ENCODE measurements at places on chromosomes 11 and 22.
A peak's percentile ranks its signal among the peaks of the same experiment; 100 is the strongest.

GRCh38 chr22:21591695-21592094 is 24.2 kb downstream of the UBE2L3 start:
- DNase-seq = no peak

DNA sequence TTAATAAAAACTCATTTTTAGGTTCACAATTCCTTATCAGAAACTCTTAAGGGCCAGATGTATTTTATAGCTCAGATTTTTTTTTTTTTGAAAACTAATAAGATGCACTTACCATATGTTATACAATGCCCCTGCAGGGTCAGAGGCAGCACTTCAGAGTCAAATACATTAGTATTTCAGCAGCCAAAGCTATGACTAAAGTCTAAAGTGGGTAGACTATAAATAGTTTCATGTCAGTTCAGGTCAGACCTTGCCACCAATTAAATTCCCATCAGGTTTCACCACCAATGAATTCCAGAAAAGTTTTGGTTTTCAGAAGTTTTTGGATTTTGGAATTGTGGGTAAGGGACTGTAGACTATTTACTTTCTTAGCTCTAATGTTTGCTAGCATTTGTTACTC is 75.9 kb downstream of the FAM83F start:
- DNase-seq = no peak

GRCh38 chr11:20248121-20248772 is 88.0 kb upstream of the DBX1 start:
- no peak for DNase-seq

DNA sequence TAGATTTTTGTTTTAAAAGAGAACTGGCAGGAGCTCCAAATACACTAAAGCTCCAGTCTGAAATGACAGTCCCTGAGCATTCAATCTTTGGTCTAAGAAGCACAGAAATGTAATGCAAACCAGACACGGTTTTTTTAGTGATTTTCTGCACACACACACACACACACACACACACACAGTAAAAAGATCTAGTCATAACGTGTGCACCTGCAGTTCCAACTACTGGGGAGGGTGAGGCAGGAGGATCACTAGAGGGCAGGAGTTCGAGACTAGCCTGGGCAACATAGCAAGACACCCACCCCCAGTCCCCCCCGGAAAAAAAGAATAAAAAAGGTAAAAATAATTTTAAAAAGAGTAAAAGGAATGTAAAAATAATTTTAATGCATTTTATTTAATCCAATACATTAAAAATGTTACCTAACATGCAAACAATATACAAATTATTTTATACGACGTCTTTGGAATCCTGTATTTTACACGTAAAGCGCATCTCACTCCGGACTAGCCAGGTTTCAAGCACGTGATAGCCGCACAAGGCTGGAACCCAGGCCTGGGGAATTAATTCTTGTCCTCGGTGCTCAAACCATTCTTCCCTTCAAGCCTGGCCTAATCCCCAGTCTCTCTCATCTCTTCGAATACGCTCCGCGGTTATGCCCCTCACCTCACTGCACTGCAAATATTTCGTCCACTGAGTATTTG is 762 bp upstream of the TBC1D22A start:
- no peak for DNase-seq

GRCh38 chr11:31243706-31244105 is 125.8 kb downstream of the DCDC1 start:
- no peak for DNase-seq

GRCh38 chr11:87116185-87116584 is 78.5 kb downstream of the TMEM135 start:
- DNase-seq = no peak

DNA sequence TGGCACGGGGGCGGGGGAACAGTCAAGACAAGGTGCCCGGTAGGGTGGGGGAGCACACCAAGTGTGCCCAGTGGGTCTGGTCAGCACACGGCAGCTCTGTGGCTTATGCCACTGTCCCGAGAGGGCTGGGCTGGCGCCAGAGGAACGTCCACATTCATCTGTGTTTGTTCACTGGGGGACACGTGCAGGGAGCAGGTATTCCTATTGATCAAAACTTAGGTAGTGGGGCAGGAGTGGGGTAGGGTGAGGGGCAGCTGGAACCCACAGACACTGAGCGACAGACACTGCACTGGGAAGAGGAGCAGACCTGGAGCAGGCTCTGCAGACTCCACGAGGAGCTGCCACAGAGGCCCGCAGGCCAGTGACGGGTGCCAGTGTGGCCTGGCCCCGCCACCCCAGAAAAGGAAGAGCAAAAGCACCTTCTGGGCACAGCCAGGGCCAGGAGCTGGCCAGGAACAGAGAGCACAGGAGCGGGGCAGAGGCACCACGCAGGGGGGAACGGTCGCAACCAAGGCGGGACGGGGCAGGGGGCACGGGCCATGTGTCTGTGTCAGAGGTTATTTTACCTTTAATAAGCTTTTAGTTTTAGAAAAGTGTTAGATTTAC is 2.1 kb upstream of the MOB2 start:
- DNase-seq = no peak

DNA sequence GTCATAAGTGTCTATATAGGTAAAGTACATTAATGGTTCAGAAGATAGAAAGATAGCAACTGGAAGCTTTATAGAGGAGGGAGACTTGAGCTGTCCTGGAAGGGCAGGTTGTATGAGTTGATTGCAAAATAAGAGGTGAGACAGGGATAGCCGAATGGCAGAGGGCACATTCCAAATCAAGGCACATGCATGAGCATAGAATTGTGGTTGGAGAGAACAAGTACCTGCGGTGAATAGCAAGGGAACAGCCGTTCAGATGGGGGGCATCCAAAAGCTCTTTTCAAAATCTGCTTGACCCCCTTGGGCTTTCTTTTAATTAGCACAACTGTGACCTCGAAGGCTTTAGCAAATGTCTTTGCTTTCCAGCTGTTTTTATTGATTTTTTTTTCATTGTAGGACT is 473.0 kb upstream of the CCDC90B start:
- DNase-seq = no peak

DNA sequence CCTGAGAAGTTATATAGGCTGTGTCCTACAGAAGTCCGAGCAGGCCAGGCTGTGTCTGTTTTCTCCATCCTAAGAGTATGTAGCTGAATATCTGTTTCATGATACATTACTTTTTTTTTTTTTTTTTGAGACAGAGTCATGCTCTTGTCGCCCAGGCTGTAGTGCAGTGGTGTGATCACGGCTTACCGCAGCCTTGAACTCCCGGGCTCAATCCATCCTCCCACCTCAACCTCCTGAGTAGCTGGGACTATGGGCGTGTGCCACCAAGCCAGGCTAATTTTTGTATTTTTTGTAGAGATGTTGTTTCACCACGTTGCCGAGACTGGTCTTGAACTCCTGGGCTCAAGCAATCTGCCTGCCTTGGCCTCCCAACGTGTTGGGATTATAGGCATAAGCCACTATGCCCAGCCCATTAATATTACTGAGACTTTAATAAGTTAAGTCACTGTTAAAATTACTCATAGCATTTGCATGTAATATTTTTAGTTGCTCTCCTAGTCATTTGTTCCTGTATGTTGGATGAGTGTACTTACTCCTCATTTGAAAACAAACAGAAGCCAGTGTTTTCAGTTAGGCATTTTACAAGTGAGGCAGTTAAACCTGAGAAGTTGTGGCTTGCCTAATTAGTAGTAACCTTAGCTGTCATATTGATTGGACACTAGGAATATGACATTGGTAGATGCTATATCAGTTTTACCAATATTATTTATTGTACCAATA is 26.1 kb downstream of the DRG1 start:
- no peak for DNase-seq

GRCh38 chr11:69511358-69512055 is 30.0 kb downstream of the LINC01488 start:
- no peak for DNase-seq

GRCh38 chr22:17098379-17098819 is 13.6 kb downstream of the IL17RA start:
- DNase-seq = no peak

GRCh38 chr22:28955817-28956216 is 72.4 kb downstream of the ZNRF3 start:
- no peak for DNase-seq

GRCh38 chr11:111777094-111778046 is 11.2 kb upstream of the PPP2R1B start:
- DNase-seq = peak; percentile 51

DNA sequence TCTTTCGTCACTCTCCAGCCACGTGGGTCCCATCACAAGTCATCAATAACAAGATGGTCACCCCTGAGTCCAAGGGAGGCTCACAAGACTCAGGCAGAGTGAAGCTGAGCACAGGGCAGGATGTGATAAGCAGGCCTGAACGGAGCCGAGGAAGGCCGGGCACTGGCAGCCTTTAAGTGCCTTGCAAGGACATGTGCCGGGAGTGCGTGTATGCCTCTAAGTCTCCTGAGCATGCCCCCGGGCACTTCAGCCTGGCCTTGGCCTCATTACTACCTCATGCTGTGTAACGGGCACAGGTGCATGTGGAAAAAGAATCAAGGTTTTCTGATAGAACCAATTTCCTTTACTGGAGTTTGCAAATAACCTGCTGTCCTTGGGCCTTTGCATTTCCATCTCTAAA is 55.8 kb downstream of the UBASH3B start:
- no peak for DNase-seq

GRCh38 chr11:123822599-123822998 is 16.4 kb upstream of the OR6M1 start:
- no peak for DNase-seq

DNA sequence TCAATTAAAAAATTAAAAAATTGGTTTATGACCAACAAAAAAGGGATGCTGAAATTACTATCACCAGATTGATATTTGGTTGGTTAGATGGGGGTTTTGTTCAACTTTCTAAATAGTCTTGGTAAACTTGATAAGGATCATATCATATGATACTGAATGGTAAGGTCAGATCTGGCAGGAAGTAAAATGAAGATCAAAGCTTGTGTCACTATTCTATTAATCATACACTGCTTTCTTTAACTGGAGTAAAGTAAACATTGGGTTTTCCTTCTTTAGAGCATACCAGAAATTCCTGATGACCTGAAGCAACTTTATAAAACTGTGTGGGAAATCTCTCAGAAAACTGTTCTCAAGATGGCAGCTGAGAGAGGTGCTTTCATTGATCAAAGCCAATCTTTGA is 40.2 kb downstream of the RRM1 start:
- no peak for DNase-seq

GRCh38 chr22:22450343-22450839 is 58.2 kb downstream of the ZNF280B start:
- DNase-seq = peak; percentile 67

DNA sequence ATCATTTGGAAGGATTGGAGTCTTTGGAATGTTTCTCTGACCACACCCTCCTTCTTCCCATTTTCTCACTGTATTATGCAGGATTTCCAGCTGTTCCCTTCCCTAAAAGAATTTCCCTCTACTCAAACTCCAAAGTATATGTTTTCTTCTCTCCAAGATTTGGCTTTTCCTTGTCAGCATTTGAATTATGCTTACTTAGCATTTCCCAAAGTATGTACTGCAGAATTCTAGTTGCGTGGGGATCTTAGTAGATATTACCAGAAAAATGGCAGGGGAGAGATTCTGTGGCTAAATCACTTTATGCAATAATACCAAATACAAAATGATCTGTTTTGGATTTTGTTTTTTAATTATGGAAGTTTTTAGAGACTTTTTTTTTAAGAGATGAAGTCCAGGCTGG is 142.3 kb downstream of the OR4C45 start:
- DNase-seq = no peak

GRCh38 chr11:134646561-134646960 is 234.5 kb upstream of the B3GAT1 start:
- no peak for DNase-seq

GRCh38 chr11:78354408-78355308 is 63.0 kb downstream of the GAB2 start:
- DNase-seq = no peak

DNA sequence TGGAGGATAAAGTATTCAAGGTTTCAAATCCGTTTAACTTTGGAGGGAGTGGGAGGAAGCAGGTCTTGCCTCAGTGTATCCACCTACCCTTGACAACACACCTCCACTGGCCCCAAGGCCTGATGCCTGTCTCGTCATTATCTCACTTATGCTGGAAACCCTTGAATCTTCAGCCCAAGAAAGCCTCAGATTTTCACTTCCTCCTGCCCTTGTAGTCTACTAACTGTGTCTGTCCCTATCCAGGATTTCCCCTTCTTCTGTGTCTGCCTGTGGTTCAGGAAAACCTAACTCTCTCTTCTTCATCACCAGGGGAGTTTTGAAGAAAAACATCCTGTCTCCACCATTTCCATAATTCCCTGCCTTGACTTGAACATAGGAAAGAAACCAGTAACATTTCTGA is 56.1 kb downstream of the SYT9 start:
- DNase-seq = no peak

DNA sequence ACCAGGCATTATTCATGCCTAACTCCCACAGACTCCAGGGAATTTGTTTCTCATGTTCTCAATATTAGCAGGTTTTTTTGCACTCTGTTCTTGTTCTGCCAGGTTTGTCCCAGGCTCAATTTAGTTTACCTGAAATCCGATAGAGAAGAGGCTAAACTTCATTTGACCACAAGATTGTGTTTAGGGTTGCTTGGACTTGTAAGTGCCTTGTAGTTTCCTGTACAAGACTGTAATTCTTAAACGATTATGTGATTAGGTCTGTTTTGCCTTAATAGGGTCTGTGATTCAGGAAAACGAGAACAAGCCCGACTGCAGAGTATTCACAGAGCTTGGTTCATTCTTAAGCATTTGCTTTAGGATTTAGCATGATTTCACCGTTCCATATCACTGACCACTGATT is 1.8 kb downstream of the PRSS23 start:
- DNase-seq = no peak
